ENCODE measurements at places on chromosomes 2 and 18.

DNA sequence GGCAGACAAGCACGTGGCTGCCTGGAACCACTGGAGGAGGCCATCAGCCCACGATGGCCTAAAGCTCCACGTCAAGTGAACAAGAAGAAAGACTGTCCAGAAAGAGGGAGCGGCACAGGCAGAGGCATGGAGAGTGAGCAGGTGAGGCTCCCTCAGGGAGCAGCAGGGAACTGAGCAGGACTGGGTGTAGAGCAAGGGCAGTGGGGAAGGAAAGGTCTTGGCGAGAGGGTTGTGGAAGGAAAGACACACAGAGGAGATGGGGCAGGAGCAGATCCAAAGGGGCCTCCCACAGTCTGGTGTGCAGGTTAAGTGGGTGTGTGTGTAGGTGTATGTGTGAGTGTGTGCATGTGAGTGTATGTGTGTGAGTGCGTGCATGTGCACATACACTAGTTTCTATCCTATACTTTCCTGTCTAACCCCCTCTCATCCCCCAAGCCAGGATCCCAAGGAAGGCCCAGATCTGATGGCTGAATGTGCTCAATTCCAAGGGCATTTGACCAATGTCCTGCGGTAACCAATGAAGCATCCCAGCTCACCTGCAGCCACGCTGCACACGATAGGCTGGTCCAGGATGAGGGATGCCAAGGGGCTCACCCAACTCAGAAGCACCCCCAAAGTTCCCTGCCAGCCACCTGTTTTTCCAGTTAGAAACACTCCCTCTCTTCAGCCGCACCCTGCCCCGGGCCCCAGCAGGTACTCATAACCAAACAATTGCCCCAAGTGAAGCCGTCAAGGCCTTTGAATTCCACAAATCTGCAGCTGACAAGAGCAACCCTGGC is 262.5 kb upstream of the RAB6C start:
- no peak for DNase-seq

DNA sequence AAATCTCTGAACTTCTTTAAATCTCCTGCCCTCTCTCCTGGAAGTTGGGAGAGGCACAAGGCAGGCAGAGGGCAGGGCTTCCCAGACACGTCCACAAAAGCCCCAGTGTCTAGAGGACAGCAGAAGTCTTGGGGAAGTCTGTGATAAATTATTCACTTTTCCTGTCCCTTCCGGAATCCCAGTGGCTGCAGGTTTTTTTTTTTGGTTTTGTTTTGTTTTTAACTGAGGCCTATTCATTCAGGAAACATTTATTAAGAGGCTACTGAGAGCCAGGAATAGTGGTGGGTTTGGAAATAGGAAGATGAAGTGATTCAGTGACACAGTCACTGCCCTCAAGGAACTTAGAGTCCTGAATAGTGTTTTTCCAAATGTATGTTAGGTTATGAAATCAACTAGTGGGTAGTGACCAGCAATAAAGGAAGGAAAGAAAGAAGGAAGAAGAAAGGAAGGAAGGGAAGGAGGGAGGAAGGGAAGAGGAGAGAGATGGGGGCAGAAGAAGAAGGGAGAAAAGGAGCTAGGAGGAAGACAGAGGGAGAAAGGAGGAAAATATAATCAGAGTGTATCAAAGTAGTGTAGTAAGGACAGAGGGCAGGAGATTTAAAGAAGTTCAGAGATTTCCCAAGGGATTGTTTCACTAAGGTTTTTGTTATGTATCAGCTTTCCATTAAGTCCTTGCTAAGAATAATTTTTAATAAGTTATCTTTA is 98.9 kb upstream of the ZFP36L2 start:
- no peak for DNase-seq

- no peak for DNase-seq
These were observed 101.5 kb downstream of the TACR1 start for GRCh38 chr2:75097831-75098230.

DNA sequence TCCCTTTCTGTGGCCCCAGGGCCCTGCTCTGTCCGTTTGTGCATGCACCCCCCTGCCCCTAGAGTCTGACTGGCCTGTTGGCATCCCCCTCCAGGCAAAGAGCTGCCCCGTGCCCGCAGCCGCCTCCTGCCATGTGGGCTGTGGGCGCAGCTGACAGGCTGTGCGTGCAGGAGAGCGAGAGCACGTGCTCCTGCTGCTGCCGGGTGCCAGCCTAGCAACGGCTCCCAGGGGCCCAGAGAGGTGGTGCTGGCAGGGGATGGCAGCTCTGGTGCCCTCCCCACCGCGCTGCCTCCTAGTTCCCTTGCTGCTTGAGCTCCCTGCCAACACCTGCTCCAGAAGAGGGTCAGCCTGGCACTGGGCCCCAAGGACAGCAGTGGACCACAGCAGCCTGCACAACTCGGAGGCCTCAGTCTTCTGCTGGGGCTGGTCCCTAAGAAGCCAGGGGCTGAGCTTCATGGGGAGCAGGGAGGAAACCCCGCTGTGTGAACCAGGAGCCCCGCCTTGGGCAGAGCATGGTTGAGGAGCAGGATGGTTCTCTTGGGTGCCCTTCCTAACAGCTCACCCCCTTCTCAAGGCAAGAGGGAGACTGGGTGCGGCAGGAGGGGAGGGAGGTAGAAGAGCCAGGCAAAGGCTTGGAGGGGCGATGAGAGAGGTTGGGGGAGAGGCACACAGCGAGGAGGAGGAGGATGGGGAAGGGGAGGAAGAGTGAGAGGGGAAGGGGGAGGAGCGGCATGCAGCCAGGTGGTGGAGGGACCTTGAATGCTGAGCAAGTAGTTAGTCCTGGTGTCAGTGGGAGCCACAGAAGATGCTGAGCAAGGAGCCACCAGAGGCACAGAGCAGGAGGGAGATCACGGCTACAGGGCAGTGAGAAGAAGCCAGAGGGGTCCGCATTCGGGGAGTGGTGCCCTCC is 23.8 kb upstream of the PTMA start:
- no peak for DNase-seq

GRCh38 chr2:71379086-71379485 is 47.5 kb downstream of the ZNF638 start:
- DNase-seq = no peak

GRCh38 chr18:58632552-58632951 is 3.7 kb upstream of the ALPK2 start:
- DNase-seq = no peak

DNA sequence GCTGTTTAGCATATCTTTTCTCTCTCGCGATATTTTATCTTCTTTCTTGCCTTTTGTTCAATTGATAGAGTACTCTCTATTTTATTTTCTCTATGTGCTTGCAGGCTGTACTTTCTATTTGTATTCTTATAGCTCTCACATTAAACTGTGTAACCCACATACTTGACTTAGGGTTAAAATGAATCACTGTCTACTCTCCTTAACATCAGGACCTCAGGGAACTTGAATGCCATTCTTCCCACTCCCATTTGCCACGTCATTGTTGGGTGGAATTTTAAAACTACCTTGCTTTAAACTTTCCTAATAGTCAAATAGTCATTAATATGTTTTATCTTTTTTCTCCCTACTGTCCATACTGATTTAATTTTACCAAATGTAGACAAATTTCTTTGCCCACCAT is 269.7 kb downstream of the ALPK2 start:
- DNase-seq = no peak

GRCh38 chr2:144468823-144469595 is 50.9 kb downstream of the ZEB2 start:
- no peak for DNase-seq

Measured in cortex of kidney (tissue), 1 donor.